ENCODE measurements at places on chromosomes 12 and 14.
A peak's percentile ranks its signal among the peaks of the same experiment; 100 is the strongest.

GRCh38 chr14:101707863-101708620 is 53.5 kb upstream of the PPP2R5C start:
- H3K36me3 ChIP-seq = peaks cover 5% of the 10 kb centered on the region
- DNase-seq = no peak
- no peak overlapping the region for H3K27ac ChIP-seq

- H3K4me1 ChIP-seq = peaks cover 8% of the 10 kb centered on the region
- no peak overlapping the region for H3K27ac ChIP-seq
- DNase-seq = no peak
- peaks cover 2% of the 10 kb centered on the region for H3K27me3 ChIP-seq
These were observed 8.6 kb downstream of the RAB5B start for GRCh38 chr12:55982319-55982936.

GRCh38 chr12:129657179-129657578 is 246.6 kb downstream of the TMEM132D start:
- no peaks in the 10 kb centered on the region for H3K4me1 ChIP-seq
- DNase-seq = no peak
- H3K4me3 ChIP-seq = no peak overlapping the region

DNA sequence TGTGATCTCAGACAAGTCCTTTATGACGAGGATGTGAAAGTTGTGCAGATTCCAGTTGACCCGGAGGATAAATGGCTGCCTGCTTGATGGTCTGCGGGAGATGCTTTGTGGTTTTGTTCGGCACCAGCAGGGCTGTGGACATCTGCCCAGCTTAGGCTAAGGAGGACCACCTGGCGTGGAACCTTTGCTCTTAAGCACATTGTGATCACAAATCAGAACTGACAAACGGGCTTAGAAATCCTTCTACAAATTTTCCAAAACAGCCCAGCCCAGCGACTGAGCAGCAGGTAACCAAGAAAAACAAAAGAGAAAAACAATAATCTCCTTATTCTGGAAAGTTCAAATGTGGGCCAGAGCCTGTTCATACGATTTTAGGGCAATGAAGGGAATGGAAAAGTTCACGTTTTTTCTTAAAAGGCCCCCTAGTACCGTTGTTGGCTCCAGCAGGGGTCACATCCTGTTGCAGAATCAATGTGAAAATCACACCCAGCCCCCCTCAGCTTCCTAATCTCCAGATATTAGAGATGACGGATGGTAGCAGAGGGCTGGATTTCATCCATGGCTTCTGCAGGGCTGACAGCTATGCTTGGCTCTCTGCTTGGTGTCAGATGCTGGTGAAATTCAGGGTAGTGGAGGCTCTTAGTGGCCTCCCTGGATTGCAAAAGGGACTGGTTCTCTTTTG is 81.1 kb upstream of the RFLNA start:
- no peaks in the 10 kb centered on the region for H3K27me3 ChIP-seq
- H3K27ac ChIP-seq = peak overlapping the region; percentile 52
- no peak overlapping the region for H3K4me3 ChIP-seq
- DNase-seq = no peak

DNA sequence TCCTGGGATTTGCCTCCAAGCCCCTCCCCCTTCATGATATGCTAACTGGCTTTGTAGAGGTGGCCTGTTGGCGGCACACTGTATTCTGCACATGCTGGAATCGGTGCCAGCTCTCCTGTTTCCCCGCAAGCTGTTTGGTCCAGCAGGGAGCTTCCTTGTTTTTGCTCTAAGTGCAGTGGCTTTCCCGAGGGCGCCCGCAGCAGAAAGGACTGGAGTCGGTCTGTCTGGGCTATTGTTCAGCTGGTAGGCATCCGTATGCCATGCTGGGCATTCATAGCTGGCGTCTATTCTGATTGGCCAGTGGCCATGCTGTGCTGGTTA is 88.9 kb upstream of the MED13L start:
- H3K4me3 ChIP-seq = no peak overlapping the region
- DNase-seq = no peak
- H3K36me3 ChIP-seq = no peaks in the 10 kb centered on the region
- H3K27ac ChIP-seq = no peak overlapping the region
- peaks cover 5% of the 10 kb centered on the region for H3K27me3 ChIP-seq

DNA sequence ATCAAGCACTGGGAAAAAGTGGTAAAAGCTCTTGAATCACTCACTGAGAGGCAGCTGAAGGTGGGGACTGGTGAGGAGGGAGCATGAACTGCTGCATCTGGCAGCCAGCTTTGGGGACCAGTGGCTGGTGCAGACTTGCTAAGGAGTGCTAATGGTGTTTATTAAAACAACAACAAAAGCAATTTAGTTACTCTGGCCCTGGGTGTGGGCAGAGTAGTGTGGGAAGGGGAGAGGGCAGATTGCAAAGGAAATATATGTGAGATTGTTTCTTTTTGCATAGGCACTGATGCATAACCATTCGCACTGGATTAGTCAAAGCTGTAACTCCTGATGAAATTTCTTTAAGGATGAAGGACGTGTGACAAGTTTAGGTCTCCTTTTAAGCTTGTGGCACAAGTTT is 8.1 kb downstream of the TXNRD1 start:
- no peak overlapping the region for H3K4me3 ChIP-seq
- no peaks in the 10 kb centered on the region for H3K4me1 ChIP-seq
- no peak for DNase-seq
- no peaks in the 10 kb centered on the region for H3K36me3 ChIP-seq

DNA sequence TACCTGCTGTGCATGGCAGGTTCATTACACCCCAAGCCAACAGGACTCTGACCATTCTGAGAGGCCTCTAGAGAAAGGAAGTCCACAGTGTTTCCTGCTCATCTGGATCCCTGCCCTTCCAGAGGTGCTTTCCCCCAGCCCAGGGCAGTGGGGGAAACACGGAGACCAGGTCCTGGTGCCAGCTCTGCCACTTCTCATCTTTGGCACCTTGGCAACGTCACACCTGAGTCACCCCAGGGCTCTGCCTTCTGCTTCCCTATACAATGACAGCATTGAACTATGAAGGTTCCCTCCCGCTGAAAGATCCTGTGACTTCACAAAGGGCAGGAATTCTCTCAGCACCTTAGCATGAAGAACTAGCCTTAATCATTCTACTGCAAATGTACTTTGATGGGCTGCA is 74.9 kb downstream of the ANO2 start:
- no peak overlapping the region for H3K4me3 ChIP-seq
- H3K36me3 ChIP-seq = no peaks in the 10 kb centered on the region
- no peak overlapping the region for H3K27ac ChIP-seq
- H3K4me1 ChIP-seq = peaks cover 9% of the 10 kb centered on the region
- peaks cover 6% of the 10 kb centered on the region for H3K27me3 ChIP-seq

DNA sequence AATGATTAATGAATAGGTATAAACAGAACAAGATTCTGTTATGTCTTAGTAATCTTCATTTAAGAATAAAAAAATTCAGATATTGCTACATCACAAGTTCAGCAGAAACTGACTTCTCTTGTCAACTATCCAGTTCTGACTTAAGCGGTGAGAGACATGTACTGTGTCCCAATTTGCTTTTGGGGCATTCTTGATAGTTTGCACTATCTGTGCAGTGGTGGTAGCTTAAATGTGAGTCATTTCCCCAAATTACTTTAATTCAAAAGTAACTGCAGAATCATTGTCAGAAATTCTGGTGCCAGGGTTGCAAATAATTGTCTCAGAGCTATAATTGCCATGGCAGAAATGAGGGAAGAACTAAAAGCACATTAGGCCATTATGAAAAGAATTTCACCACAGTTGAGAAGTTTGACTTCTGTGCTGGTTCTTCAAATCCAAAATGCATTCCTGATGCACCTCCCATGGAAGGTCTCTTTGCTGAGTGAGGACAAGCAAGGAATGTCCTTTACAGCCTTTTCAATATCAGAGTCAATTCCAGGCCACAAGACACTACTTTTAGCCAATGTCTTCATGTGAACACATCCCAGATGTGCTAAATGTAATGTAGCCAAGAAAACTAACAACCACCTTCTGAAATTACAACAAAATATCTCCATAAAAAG is 304.7 kb downstream of the SSPN start:
- no peak overlapping the region for H3K27ac ChIP-seq
- H3K36me3 ChIP-seq = no peaks in the 10 kb centered on the region
- H3K4me3 ChIP-seq = no peak overlapping the region
- no peaks in the 10 kb centered on the region for H3K27me3 ChIP-seq
- no peak for DNase-seq

GRCh38 chr14:39425947-39426346 is 6.3 kb downstream of the FBXO33 start:
- DNase-seq = no peak
- no peak overlapping the region for H3K27ac ChIP-seq
- H3K27me3 ChIP-seq = no peaks in the 10 kb centered on the region
- no peak overlapping the region for H3K4me3 ChIP-seq
- H3K4me1 ChIP-seq = peaks cover 13% of the 10 kb centered on the region
- no peaks in the 10 kb centered on the region for H3K36me3 ChIP-seq

GRCh38 chr12:6031001-6031400 is 85.9 kb upstream of the ANO2 start:
- peaks cover 2% of the 10 kb centered on the region for H3K27me3 ChIP-seq
- peaks cover 13% of the 10 kb centered on the region for H3K4me1 ChIP-seq
- DNase-seq = no peak
- no peak overlapping the region for H3K27ac ChIP-seq
- peaks cover 17% of the 10 kb centered on the region for H3K36me3 ChIP-seq
- no peak overlapping the region for H3K4me3 ChIP-seq

DNA sequence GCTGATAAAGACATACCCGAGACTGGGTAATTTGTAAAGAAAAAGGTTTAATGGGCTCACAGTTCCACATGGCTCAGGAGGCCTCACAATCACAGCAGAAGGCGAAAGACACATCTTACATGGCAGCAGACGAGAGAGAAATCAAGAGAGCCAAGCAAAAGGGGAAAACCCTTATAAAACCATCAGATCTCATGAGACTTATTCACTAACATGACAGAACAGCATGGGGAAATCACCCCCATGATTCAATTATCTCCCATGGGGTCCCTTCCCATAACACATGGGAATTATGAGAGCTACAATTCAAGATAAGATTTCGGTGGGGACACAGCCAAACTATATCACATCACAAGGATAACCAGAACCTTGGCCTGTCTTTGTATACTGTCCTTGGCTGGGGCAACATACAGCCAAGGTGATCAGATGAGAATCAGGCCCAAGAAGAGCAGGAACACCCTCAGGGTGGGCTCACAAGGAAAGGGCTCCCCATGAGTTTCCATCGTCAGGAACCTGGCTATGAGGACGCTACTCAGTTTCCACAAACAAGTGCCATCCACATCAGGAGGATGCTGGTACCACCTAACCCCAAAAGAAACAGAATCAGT is 152.7 kb downstream of the FOXN3 start:
- peaks cover 3% of the 10 kb centered on the region for H3K27me3 ChIP-seq
- no peak overlapping the region for H3K27ac ChIP-seq
- peaks cover 45% of the 10 kb centered on the region for H3K4me1 ChIP-seq
- H3K4me3 ChIP-seq = peak overlapping the region; percentile 12
- no peak for DNase-seq

DNA sequence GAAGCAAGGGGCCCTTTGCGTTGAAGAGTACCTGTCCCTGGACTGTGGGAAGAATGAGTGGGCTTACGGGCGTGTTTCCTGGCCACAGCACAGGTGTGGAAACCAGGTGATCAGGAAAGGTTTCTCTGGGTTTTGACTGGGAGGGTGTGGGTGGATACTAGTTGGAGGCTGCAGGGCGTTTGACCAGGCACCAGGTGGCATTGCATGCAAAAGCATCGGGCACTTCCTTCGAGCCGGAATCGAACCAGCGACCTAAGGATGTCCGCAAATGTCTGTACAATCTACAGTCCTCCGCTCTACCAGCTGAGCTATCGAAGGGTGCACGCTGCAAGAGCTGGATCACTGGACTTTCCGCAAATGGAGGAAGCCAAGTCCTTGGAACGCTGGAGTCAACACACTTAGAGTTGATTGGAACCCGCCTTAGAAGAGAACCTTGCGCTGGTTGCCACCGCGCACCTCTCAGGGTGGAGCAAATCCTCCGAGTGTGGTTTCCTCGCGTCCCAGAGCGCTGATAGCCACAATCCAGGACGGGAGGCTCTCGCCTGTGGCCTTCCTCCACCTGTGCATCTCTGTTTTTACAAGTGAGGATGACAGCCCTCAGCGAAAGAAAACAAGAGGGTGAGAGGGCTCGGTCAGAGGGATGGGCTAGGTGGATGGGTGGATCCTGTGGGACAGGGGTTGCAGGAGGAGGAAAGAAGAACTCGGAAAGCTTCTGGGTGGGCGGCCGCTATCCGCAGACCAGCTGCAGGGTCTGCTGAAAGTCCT is 21.2 kb upstream of the RNASE4 start:
- peak; percentile 51 for DNase-seq
- H3K4me1 ChIP-seq = no peaks in the 10 kb centered on the region
- H3K27me3 ChIP-seq = peaks cover 13% of the 10 kb centered on the region
- H3K36me3 ChIP-seq = no peaks in the 10 kb centered on the region
- no peak overlapping the region for H3K27ac ChIP-seq

- no peak overlapping the region for H3K4me3 ChIP-seq
- H3K27ac ChIP-seq = no peak overlapping the region
- no peaks in the 10 kb centered on the region for H3K36me3 ChIP-seq
- H3K27me3 ChIP-seq = peaks cover 3% of the 10 kb centered on the region
- no peak for DNase-seq
These were observed 24.9 kb downstream of the NUDT4 start for GRCh38 chr12:93402333-93403311.

GRCh38 chr14:103881268-103882201 is 34.2 kb upstream of the PPP1R13B start:
- H3K27me3 ChIP-seq = peaks cover 3% of the 10 kb centered on the region
- peaks cover 9% of the 10 kb centered on the region for H3K4me1 ChIP-seq
- H3K4me3 ChIP-seq = no peak overlapping the region
- no peaks in the 10 kb centered on the region for H3K36me3 ChIP-seq
- no peak overlapping the region for H3K27ac ChIP-seq
- no peak for DNase-seq

DNA sequence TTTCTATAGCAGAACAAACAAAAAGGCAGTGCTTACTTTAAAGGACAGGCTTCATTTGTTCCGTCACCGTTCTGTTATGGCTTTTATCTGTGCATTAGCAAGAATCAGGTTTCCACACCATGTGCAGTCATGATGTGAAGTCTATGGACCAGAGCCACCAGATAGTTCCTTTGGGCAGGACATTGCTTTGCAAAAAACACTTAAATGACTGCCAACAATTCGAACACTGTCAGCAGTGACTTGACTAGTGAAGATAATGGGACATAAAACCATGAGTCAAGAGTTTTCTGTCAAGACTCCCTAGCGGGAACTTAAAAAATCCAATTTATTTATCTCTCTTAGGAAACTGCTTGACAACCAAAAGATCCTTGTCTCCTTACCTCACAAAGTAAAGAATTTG is 80.3 kb downstream of the NKX2-1 start:
- peaks cover 2% of the 10 kb centered on the region for H3K27me3 ChIP-seq
- peaks cover 19% of the 10 kb centered on the region for H3K4me1 ChIP-seq
- DNase-seq = no peak

GRCh38 chr12:31835276-31835882 is 106.6 kb upstream of the AMN1 start:
- no peaks in the 10 kb centered on the region for H3K36me3 ChIP-seq
- no peaks in the 10 kb centered on the region for H3K4me1 ChIP-seq
- no peak overlapping the region for H3K27ac ChIP-seq
- H3K4me3 ChIP-seq = no peak overlapping the region
- H3K27me3 ChIP-seq = no peaks in the 10 kb centered on the region
- DNase-seq = no peak

- peaks cover 8% of the 10 kb centered on the region for H3K27me3 ChIP-seq
- no peak for DNase-seq
- H3K36me3 ChIP-seq = no peaks in the 10 kb centered on the region
These were observed 43.8 kb upstream of the PNMA1 start for GRCh38 chr14:73757876-73758391.

- no peak overlapping the region for H3K27ac ChIP-seq
- H3K4me1 ChIP-seq = peaks cover 18% of the 10 kb centered on the region
- DNase-seq = no peak
- peaks cover 13% of the 10 kb centered on the region for H3K27me3 ChIP-seq
- H3K36me3 ChIP-seq = no peaks in the 10 kb centered on the region
These were observed 32.8 kb downstream of the NOC4L start for GRCh38 chr12:132176920-132177551.
